ENCODE measurements at places on chromosomes 5 and 9.

DNA sequence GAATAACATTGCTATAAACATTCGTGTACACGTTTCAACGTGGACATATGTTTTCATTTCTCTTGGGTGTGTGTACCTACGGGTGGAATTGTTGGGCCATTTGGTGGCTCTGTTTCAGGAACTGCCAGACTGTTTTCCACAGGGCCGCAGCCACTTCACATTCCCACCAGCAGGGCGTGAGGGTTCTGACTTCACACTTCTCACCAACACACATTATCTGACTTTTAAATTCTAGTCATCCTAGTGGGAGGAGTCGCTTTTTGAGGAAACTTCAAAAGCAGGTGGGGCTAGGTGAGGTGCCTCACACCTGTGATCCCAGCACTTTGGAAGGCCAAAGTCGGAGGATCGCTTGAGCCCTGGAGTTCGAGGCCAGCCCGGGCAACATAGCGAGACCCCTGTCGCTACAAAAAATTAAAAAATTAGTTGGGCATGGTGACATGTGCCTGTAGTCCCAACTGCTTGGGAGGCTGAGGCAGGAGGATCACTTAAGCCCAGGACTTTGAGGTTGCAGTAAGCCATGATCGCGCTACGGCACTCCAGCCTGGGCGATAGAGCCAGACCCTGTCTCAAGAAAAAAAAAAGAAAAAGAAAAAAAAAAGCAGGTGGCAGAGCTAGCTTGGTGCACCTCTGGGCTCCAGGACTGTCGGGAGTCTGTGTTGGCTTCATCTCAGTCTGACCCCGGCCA lies 28.5 kb downstream of the TSPAN17 start:
- DNase-seq: no peak

GRCh38 chr9:120513825-120514396 lies 66.1 kb downstream of the CDK5RAP2 start:
- no peak for DNase-seq

DNA sequence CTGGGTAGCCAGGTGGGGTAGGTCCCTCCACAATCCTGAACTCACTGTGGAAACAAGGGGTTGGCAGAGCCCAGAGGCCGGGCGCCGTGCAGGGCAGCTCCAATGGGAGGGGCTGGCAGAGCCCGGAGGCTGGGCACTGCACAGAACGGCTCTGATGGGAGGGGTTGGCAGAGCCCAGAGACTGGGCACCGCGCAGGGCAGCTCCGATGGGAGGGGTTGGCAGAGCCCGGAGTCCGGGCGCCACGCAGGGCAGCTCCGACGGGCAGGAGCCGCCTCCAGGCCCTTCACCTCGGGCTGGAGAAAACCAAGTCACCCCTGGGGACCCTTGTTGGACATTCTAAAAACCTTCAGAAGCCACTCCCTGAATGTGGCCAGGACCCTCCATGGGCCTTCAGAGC lies 9.3 kb downstream of the NACC2 start:
- no peak for DNase-seq

GRCh38 chr5:133723126-133723525 lies 110.8 kb upstream of the FSTL4 start:
- no peak for DNase-seq

- no peak for DNase-seq
These were observed 92.9 kb upstream of the TNPO1 start for GRCh38 chr5:72723581-72723980.

DNA sequence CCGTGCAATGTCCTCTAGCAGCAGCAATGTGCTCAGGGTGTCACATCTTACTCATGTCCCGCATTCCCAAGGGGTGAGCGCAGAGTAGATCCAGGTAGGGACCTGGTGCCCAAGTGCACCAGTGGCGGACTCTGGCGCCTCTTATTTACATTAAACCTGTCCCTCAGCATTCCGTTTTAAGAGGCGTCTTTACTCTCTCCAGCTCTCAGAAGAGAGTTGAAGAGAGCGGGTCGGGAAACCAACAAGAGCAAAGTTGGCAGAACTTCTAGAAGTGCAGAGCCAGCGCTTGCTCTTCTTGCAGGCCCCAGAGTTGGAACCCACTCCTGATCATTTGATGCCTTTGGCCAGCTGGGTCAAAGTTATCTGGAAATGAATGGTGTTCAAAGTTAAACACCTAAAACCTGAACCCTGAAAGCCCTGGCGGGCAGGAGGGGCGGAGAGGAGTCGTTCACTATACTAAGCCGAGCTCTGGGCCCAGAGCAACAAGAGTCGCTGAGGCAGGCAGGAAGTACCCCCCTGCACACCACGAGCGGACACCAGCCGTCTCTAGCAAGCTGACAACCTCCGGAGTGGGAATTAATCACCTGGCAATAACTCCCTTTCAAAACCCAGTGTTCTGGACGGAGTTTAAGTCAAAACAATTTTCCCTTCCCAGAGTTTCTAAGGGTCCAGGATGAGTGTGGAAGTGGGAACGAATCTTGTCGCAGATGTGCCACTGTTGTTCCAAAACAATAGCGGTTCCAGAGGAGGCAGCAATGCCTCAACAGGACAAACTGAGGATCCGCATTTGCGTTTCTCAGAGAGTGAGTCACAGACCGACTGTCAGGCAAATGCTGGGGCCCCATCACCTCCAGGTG lies 122.8 kb downstream of the TMEM161B start:
- DNase-seq: no peak

- DNase-seq: no peak
These were observed 31.1 kb downstream of the SLC1A3 start for GRCh38 chr5:36637516-36637915.

DNA sequence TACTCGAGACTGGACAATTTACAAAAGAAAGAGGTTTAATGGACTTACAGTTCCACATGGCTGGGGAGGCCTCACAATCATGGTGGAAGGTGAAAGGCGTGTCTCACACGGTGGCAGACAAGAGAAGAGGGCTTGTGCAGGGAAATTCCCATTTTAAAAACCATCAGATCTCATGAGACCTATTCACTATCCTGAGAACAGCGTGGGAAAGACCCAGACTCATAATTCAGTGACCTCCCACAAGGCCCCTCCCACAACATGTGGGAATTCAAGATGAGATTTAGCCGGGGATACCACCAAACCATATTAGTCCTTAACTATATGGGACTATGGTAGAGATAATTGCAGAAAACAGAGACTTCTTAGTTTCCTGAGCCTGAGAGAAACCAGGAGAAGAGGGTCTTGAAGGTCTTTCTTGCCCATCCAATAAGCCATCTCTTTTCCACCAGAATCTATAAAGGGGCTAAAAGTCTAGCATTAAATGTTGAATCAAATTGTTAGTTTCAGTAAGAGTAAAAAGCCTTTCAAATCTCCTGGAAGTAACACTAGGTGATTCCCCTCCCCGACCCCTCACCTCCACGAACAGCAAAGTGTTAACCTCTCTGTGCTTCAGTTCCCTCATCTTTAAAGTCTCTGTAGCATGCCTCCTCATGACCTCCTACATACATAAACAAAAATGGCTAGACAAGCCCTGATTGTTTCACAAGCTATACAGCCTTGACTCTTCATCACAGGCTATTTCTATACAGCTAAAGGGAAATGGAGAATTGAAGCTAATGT lies 259.1 kb downstream of the TMEM167A start:
- no peak for DNase-seq

DNA sequence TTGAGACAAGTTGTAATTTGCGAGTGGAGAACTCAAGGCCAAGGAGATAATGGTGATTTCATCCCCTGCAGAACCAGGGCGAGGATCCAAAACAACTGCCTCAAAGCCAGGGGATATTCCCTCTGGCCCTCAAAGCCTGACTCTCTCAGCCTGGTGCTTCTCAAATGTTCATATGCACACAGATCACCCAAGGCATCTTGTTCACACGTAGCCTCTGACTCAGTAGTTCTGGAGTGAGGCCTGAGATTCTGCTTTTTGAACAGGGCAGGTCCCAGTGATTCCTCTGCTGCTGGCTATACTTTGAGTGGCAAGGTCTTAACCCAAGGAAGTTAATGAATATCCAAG lies 30.2 kb upstream of the WWC1 start:
- no peak for DNase-seq

DNA sequence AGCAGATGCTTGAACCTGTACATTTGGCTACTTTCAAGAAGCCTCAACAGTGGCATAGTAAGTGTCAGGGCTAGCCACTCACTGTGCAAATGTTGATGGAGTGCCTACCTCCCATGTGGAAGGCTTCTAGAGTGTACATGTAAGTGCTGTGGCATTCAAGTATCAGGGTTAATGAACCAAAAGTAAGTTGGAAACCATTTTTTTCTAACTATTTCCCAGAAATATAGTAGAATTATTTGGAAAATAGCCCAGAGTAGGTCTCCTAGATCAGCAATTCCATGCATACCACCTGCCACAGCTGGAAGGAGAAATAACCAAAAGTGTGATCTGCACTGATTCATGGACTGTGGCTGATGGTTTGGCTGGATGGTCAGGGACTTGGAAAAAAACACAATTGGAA lies 53.3 kb downstream of the FOXD1 start:
- no peak for DNase-seq

GRCh38 chr5:66830636-66831035 lies 234.4 kb downstream of the MAST4 start:
- no peak for DNase-seq

- DNase-seq: no peak
These were observed 614.1 kb downstream of the PTPRD start for GRCh38 chr9:9998491-9999287.

GRCh38 chr9:11546231-11546630 lies 933.4 kb upstream of the PTPRD start:
- DNase-seq: no peak

DNA sequence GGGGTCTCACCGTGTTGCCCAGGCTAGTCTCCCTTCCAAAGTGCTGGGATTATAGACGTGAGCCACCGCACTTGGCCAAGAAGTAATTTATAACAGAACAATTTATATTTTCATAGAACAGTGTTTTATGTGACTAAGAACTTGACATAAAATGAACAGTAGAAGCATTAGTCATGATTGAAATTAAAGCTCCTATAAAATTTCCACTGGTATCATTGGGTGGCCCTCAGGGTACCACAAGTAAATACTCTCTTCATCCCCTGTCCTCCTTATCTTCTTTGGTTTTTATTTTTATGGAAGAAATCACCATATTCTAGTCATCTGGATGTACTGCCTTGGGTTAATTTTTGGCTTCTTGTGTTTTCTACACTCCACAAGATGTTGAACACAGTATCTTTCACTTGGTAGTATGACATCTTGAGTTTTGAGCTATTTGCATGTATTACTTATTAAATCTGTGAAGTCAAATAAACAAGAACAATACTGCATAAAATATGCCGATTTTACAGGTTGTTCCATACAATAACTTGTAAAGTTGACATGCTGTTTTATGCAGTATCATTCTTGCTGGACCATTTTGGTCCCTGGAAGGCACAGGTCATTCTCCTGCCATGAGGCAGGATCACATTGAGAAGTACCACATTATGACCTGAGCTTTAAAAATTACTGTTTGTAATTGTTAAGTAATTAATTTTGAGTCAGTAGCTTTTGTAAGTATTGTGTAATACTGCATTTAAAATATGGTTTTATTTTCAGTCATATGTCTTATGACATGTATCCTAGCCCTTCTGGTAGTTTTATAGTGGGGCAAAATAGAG lies 24.4 kb downstream of the LMNB1 start:
- DNase-seq: no peak

DNA sequence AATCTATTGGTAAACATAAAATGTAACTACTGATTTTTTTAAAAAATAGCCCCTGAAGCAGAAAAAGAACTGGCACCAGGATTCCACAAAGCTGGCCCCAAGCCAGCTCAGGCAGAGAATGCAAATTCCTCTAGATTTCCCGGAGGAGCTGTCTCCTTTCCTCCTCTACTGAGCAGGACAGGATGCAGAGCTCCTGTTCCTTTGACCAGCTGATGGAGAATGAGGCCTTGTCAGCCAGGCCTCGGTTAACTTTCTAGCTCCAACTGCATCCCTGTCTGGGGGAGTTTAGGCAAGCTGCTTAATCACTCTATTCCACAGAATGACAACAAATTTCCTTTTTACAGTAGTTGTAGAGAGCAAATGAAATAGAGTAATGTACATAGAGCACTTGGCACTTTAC lies 155.5 kb downstream of the GNAQ start:
- no peak for DNase-seq

GRCh38 chr5:127061956-127062355 lies 11.3 kb downstream of the C5orf63 start:
- DNase-seq: no peak

DNA sequence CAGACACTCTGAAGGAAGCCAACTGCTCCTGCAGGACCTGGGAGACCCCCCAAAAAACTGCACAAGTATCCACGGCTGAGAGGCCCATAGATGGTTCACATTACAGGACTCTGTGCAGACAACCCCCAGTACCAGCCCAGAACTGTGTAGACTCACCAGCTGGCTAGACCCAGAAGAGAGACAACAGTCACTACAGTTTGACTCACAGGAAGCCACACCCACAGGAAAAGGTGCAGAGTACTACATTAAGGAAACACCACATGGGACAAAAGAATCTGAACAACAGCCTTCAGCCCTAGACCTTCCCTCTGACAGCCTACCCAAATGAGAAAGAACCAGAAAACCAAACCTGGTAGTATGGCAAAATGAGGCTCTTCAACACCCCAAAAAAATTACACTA lies 281.2 kb upstream of the RGMB start:
- DNase-seq: no peak

- DNase-seq: no peak
These were observed 21.0 kb downstream of the SNX30 start for GRCh38 chr9:112771359-112772214.

DNA sequence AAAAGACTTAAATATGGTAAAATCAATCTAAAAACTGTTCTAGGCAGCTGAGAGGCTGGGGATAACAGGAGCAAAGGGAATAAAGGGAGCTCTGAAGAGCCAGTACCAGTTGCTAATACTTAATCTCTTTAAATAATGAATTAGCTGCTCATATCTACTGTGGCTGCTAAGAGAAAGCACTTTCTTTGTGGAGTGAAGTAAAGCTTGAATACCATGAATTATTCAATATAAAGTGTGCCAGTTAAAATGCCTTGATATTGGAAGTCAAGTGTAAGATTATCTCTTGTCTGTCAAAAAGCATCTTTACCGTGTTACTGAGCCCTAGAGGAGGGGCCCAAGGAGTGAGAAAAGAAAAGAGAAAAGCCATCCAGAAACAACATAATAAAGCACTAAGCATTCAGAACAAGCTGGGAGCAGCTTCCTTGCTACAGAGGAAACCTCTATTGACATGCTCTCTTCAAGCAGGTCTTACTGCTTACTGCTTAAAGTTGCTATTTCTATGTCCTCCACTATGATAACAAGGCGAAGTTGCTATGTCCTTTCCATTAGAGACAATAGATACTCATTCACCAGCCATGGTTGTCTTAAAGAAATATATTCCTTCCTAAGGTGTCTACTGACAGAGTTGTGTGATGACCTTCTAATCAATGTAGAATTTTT lies 297.4 kb downstream of the CETN3 start:
- no peak for DNase-seq

DNA sequence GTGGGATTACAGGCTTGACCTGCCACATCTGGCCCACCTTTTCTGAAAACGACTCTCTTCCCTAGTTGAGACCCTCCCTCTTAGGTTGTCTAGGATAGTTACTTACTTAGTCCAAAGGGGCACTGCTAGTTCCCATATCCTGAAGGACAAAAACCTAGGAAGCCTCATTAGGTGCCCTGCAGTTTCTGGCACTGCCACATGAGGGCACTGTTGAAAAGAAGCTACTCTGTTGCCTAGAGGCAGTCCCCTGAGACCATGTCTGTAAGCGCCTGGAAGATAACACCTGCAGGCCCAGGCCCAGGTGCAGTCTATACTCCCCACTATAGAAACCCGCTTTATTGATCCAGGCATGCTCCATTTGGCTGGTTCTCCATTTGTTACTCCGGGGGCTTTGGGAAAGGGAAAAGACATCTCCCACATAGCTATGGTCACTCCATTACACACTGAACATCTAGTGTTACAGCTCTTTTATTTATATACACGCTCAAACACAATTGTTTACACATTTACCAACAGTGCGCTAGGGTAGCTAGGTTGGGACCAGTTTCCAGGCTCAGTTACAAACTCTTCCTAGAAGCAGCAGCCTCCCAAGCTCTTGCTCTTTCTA lies 73.4 kb upstream of the PPARGC1B start:
- no peak for DNase-seq
